ENCODE measurements at places on chromosomes 4 and X. TPM values are rescaled to one million over a fixed set of nuclear protein-coding genes. Genes with fewer than 3 reads are reported as not detected.
A peak's percentile ranks its signal among the peaks of the same experiment; 100 is the strongest.

Gene PCDH11X
- total RNA-seq, result not detected

Gene C4orf36
- 1.2 TPM for total RNA-seq

Gene OTC
- total RNA-seq, result not detected

DNA sequence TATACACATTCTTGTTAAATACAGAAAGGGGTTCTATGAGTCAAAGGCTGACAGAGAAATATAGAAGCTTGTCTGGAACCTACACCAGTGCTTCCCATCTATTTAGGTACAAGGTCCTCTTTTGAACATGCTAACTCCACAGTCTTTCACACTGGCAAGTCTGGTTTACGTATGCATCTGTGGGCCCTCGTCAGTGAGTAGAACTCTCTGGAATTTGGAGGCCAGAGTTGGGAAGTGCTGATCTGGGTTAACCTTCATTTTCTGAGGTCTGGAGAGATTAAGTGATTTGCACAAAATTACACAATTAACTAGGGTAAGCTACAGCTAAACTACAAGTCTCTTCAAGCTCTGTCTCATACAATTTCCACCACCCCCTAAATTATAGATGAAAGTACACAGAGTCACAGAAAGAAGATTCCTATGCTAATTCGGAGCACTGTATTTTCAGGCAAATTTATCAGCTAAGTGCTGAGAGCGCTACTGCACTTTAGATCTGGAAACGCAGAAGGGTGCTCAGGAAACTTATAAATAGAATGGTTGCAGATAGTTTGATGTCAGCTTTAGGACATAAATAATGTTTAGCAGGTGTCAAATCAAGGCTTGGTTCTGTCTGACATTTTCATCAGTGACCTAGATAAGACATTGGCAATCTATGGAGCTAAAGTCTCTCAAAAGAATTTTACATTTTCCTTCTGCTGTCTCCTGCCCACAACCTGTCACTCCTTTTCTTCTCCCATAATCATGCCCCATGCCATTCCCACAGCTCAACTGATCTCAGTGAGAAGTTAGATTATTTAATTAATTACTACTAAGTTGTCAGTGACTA lies 43.0 kb upstream of the PDLIM5 start:
- H3K27ac ChIP-seq, result peak overlapping the region; percentile 89
- H3K36me3 ChIP-seq, result no peaks in the 10 kb centered on the region
- H3K4me3 ChIP-seq, result no peak overlapping the region
- no peak for DNase-seq
- no peaks in the 10 kb centered on the region for H3K27me3 ChIP-seq
- H3K4me1 ChIP-seq, result peaks cover 32% of the 10 kb centered on the region

DNA sequence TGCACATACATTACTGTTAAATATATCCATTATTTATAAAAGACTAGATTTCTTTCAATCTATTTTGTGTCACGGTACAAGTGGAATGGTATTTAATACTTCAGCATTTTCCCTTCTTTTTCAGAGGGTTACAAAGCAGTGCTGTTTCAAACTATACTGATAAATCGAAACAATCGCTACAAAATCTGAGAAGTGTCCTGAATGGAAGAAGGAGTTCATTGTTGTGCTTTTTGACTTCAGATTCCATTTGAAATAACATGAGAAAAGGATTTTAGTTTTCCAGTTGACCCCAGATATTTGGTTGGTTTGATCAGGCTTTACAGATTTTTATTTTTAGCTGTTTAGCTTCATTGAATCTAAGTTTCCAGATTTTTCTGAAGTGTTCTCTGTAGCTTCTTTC lies 292.1 kb upstream of the ANKRD50 start:
- H3K27me3 ChIP-seq, result no peaks in the 10 kb centered on the region
- DNase-seq, result no peak
- no peaks in the 10 kb centered on the region for H3K4me1 ChIP-seq
- H3K36me3 ChIP-seq, result no peaks in the 10 kb centered on the region

GRCh38 chr4:87745064-87745807 lies 54.1 kb upstream of the IBSP start:
- H3K27ac ChIP-seq, result no peak overlapping the region
- H3K36me3 ChIP-seq, result no peaks in the 10 kb centered on the region
- no peaks in the 10 kb centered on the region for H3K27me3 ChIP-seq
- no peak overlapping the region for H3K4me3 ChIP-seq
- DNase-seq, result no peak

DNA sequence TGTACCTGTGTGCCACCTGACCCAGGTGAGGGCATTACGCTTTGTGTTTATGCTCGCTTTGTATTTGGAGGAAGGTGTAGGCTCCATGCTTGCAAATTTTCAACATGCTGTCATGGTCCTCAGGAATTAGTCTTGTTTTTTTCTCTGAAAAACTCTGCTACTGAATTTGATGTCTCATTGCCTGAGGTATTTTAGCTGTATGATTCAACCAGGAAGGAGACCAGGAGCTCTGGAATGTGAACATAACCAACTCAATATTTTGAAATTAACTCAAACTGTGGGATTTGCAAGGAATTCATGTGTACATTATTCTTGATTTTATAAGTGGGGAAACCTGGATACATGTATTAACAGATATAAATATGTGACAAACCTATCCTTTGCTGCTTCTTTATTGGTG lies 134.1 kb downstream of the SLC4A4 start:
- H3K4me3 ChIP-seq, result no peak overlapping the region
- no peaks in the 10 kb centered on the region for H3K4me1 ChIP-seq
- no peaks in the 10 kb centered on the region for H3K27me3 ChIP-seq

GRCh38 chrX:137062915-137063617 lies 29.3 kb upstream of the GPR101 start:
- no peaks in the 10 kb centered on the region for H3K27me3 ChIP-seq
- H3K36me3 ChIP-seq, result no peaks in the 10 kb centered on the region
- H3K4me3 ChIP-seq, result no peak overlapping the region
- DNase-seq, result no peak

GRCh38 chrX:113833096-113834055 lies 750.5 kb upstream of the HTR2C start:
- no peaks in the 10 kb centered on the region for H3K36me3 ChIP-seq
- H3K4me3 ChIP-seq, result no peak overlapping the region
- H3K4me1 ChIP-seq, result no peaks in the 10 kb centered on the region
- no peak overlapping the region for H3K27ac ChIP-seq

DNA sequence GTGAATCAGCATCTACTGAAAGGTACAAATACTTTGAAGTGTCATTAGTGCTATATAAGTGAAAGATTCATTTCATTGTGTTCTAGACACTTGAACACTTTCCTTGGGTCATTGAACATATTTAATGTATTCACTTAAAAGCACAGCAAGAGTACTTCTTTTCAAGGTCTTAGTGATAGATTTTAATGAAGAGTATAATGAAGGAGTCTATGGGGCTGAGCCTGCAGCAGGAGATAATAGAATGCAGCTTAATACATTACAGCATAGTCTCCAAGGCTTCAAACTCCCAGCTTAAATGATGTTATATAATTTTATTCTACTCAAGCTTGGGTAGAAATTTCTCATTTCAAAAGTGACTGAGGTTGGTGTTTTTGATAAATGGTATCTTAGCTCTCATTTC lies 66.1 kb upstream of the VEGFC start:
- DNase-seq, result no peak
- H3K4me3 ChIP-seq, result no peak overlapping the region
- no peaks in the 10 kb centered on the region for H3K27me3 ChIP-seq
- no peaks in the 10 kb centered on the region for H3K36me3 ChIP-seq
- H3K4me1 ChIP-seq, result no peaks in the 10 kb centered on the region
- no peak overlapping the region for H3K27ac ChIP-seq

- H3K4me1 ChIP-seq, result no peaks in the 10 kb centered on the region
- no peak overlapping the region for H3K27ac ChIP-seq
- DNase-seq, result no peak
- no peaks in the 10 kb centered on the region for H3K27me3 ChIP-seq
- no peaks in the 10 kb centered on the region for H3K36me3 ChIP-seq
- no peak overlapping the region for H3K4me3 ChIP-seq
Observed at GRCh38 chr4:130542953-130543352, 1447.0 kb downstream of the C4orf33 start.

Data from heart right ventricle (tissue), 16 donors.